ENCODE measurements at places on chromosomes 13 and 19. TPM values are rescaled to one million over a fixed set of nuclear protein-coding genes. Genes with fewer than 3 reads are reported as not detected.

LHB gene
- total RNA-seq, result 0.55 TPM

ZNF177 gene
- 1.8 TPM for total RNA-seq

DNA sequence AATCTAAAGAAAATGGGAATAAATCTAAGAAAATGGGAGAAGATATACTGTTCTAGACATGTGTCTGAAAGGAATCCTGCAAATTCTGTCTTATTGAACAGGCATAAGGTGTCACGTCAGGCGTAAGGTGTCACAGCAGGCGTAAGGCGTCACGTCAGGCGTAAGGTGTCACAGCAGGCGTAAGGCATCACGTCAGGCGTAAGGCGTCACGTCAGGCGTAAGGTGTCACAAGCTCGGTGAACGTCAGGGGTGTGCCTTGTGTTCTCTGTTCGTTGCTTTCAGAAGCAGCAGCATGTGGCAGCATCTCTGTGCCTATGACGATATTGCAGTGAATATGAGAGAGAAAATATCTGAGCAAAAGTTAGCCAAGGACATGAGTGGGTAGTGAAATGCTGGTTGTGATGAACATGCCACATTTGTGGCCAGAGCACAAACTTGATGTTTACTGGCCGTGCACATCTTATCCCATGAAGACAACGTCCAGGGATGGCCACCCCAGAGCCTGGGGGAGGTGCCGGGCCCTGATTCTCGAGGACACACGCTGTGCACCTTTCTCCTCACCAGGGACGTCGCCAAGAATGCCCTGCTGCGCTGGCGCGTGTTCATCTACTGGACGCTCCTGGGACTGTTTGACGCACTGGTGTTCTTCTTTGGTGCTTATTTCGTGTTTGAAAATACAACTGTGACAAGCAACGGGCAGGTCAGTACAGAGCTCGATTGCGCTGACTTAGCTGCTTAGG, 107.0 kb upstream of the MCF2L start:
- no peak for DNase-seq

DNA sequence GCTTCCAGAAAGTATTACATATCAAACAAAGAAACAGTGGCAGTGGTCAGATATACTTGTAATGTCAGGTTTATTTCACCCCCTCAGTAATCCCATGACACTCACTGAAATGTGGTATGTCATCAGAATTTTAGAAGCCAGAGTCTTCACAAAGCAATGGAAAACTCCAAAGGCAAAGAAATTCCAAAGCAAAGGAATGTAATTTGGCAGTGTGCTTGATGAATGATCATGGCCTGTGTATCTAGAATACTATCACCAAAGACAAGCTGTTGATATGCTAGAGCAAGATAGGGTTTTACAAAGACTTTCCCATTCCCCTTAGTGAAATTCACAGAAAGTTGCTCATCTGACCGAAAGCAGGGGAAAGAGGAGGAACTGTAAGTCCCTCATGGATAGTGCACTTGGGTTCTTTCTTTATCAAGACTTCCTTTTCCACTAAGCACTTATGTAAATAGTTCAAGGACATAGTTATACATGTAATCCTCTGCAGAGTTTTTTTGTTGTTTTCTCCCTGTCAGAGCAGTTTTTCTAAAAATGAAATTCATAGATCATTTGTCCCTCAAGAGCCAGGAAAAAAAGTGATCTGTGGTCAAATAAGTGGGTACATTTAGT, 243.4 kb downstream of the NHLRC3 start:
- DNase-seq, result no peak

MED26 gene
- 5.6 TPM for total RNA-seq

- DNase-seq, result no peak
These were observed 20.1 kb downstream of the KRTDAP start for GRCh38 chr19:35470128-35470527.

Data from left cardiac atrium (tissue), 4 donors.